ENCODE measurements at places on chromosomes 13 and 19. TPM values are rescaled to one million over a fixed set of nuclear protein-coding genes. Genes with fewer than 3 reads are reported as not detected.
A peak's percentile ranks its signal among the peaks of the same experiment; 100 is the strongest.

Gene SLITRK5
- 0.17 TPM for total RNA-seq

Gene USHBP1
- not detected for total RNA-seq

Gene PEG3
- 3.9 TPM for total RNA-seq

Gene KASH5
- total RNA-seq = not detected

Gene TMEM145
- total RNA-seq = 0.83 TPM

Gene CGB5
- total RNA-seq = not detected

- H3K27me3 ChIP-seq = no peaks in the 10 kb centered on the region
- H3K27ac ChIP-seq = no peak overlapping the region
- H3K36me3 ChIP-seq = peaks cover 38% of the 10 kb centered on the region
- H3K4me3 ChIP-seq = no peak overlapping the region
These were observed 28.5 kb downstream of the SAFB start for GRCh38 chr19:5651361-5651760.

DNA sequence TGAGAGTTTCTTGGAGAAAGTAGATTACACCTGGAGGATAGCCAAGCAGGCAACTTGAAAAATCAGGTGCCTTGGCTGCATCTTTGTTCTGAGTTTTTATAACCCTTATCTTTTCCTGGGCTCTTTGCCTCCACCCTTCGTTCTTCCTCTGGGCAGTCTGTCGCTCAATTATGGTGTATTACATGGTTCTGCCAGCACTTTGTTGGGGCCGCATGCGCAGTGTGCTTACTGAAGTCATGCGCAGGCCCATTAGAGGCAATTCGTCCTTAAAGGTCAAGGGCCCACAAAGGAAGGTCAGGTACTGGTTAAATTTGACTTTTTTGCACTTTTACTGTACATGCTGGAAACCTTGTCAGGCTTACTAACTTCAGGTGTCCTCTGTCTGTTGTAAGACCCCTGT, 761.9 kb upstream of the SLITRK5 start:
- no peaks in the 10 kb centered on the region for H3K27me3 ChIP-seq
- H3K27ac ChIP-seq = no peak overlapping the region
- H3K4me1 ChIP-seq = no peaks in the 10 kb centered on the region
- no peak for DNase-seq
- H3K36me3 ChIP-seq = no peaks in the 10 kb centered on the region

DNA sequence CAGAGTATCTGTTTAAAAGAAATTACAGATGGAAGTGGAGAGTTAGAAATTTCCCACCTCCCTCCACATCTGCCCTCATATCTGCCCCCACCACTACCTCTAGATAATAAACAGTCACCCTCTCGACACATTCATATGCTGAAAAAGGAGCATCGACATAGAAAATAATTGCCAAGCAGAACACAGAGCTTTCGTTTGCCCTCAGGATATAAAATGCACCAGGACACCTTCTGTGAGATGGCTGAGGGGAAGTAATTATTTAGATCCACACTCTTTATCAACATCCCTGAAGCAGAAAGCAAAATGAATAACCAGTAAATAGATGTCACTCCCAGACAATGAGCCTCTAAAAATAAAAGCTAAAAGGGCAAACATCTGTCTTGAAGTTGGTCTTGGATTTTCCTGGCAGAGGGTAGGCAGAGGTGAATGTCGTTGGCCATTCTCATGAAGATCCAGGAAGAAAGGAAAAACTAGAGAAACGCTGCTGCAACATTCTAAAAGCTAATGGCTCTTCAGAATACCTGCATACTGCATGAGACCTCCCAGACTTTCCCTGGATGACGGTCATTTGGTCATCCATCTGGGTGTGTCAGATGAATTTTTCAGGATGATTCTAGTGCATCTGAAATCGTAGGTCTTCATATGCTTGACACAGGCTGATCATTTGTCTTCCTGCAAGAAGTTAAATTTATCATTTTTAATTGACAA, 527.5 kb downstream of the RFC3 start:
- H3K4me3 ChIP-seq = no peak overlapping the region
- H3K27ac ChIP-seq = no peak overlapping the region
- H3K27me3 ChIP-seq = no peaks in the 10 kb centered on the region
- peaks cover 4% of the 10 kb centered on the region for H3K4me1 ChIP-seq

GRCh38 chr13:59890054-59890453, 273.7 kb downstream of the DIAPH3 start:
- no peak overlapping the region for H3K27ac ChIP-seq
- H3K27me3 ChIP-seq = no peaks in the 10 kb centered on the region
- no peak overlapping the region for H3K4me3 ChIP-seq
- peak; percentile 32 for DNase-seq
- H3K36me3 ChIP-seq = no peaks in the 10 kb centered on the region

- no peak overlapping the region for H3K27ac ChIP-seq
- no peak for DNase-seq
- H3K4me3 ChIP-seq = no peak overlapping the region
- H3K36me3 ChIP-seq = peaks cover 16% of the 10 kb centered on the region
- H3K27me3 ChIP-seq = no peaks in the 10 kb centered on the region
These were observed 20.5 kb downstream of the CCDC97 start for GRCh38 chr19:41330481-41330880.

- no peak overlapping the region for H3K4me3 ChIP-seq
- H3K4me1 ChIP-seq = no peaks in the 10 kb centered on the region
- H3K27ac ChIP-seq = no peak overlapping the region
- peaks cover 6% of the 10 kb centered on the region for H3K27me3 ChIP-seq
- DNase-seq = no peak
These were observed 7.6 kb downstream of the LGALS4 start for GRCh38 chr19:38805180-38805579.

DNA sequence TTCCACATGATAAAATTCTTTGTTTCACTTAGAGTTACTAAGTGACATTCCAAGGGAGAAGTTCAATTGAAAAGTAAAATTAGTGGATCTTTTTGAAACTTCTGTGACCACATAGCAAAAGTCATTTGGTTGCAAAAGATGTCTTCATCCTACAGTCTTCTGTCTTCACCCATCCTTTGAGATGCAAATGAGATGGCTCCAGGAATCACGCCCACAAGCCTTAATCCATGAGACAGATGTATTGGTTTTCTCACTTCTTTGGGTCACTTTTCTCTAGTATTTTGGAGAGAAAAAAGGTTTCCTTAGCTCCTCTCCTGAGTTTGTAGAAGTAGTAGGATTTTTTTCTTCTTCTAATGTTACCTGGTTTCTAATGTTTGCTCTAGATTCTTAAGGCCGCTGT, 259.5 kb upstream of the SLC10A2 start:
- H3K27ac ChIP-seq = no peak overlapping the region
- H3K36me3 ChIP-seq = no peaks in the 10 kb centered on the region
- H3K4me3 ChIP-seq = no peak overlapping the region
- DNase-seq = no peak
- H3K27me3 ChIP-seq = no peaks in the 10 kb centered on the region

GRCh38 chr13:80196756-80197155, 144.2 kb downstream of the SPRY2 start:
- no peak overlapping the region for H3K4me3 ChIP-seq
- H3K36me3 ChIP-seq = no peaks in the 10 kb centered on the region
- H3K27ac ChIP-seq = no peak overlapping the region
- DNase-seq = no peak
- no peaks in the 10 kb centered on the region for H3K27me3 ChIP-seq
- no peaks in the 10 kb centered on the region for H3K4me1 ChIP-seq

GRCh38 chr19:48962029-48962848, 2.9 kb upstream of the FTL start:
- no peak overlapping the region for H3K4me3 ChIP-seq
- peak overlapping the region; percentile 51 for H3K27ac ChIP-seq
- H3K36me3 ChIP-seq = peaks cover 17% of the 10 kb centered on the region
- H3K27me3 ChIP-seq = no peaks in the 10 kb centered on the region
- peaks cover 19% of the 10 kb centered on the region for H3K4me1 ChIP-seq

GRCh38 chr19:50238043-50238442, 34.6 kb downstream of the MYH14 start:
- H3K27ac ChIP-seq = no peak overlapping the region
- H3K27me3 ChIP-seq = no peaks in the 10 kb centered on the region
- H3K4me3 ChIP-seq = no peak overlapping the region
- no peaks in the 10 kb centered on the region for H3K4me1 ChIP-seq

GRCh38 chr13:25249001-25249543, 38.2 kb downstream of the MTMR6 start:
- no peaks in the 10 kb centered on the region for H3K4me1 ChIP-seq
- no peaks in the 10 kb centered on the region for H3K36me3 ChIP-seq

GRCh38 chr13:79749984-79750551, 269.1 kb downstream of the NDFIP2 start:
- peaks cover 5% of the 10 kb centered on the region for H3K4me1 ChIP-seq
- H3K36me3 ChIP-seq = no peaks in the 10 kb centered on the region
- H3K27me3 ChIP-seq = no peaks in the 10 kb centered on the region
- H3K4me3 ChIP-seq = no peak overlapping the region
- no peak overlapping the region for H3K27ac ChIP-seq
- DNase-seq = peak; percentile 81

GRCh38 chr19:11007385-11007784, 46.6 kb downstream of the SMARCA4 start:
- DNase-seq = no peak
- no peak overlapping the region for H3K4me3 ChIP-seq
- H3K27me3 ChIP-seq = no peaks in the 10 kb centered on the region
- H3K4me1 ChIP-seq = no peaks in the 10 kb centered on the region
- H3K27ac ChIP-seq = no peak overlapping the region

DNA sequence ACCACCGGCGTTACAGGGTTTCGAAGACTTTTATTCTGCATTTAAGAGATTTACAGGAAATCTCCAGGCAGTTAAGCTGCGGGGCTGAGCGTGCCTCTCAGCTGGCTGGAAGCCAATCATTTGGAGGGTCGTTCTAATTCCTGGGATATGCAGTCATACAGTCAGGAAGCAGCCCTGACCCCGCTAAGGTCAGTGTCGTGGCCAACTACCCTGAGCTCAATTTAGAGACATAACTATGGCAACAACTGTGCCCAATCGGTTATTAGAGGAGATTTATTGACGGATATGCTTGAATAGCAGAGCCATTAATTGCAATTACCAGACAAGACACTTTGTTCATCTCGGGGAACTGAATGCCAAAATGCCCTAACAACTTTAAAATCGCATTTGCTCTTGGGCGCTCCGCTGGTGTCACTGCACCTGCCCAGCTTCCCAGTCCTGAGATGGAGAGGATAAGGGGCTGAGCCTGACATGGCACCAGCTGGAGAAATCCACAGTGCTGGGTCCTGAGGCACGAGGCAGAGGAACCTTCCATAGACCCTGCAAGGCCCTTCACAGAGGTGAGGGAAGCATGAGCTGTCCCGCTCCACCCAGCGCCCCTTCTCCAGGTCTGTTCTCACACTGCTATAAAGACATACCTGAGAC, 15.1 kb upstream of the ZNF507 start:
- no peak overlapping the region for H3K27ac ChIP-seq
- DNase-seq = no peak
- no peaks in the 10 kb centered on the region for H3K27me3 ChIP-seq
- no peak overlapping the region for H3K4me3 ChIP-seq
- no peaks in the 10 kb centered on the region for H3K4me1 ChIP-seq

Data from fibroblast of lung (primary cell).